ENCODE measurements at places on chromosomes 5 and 9.

DNA sequence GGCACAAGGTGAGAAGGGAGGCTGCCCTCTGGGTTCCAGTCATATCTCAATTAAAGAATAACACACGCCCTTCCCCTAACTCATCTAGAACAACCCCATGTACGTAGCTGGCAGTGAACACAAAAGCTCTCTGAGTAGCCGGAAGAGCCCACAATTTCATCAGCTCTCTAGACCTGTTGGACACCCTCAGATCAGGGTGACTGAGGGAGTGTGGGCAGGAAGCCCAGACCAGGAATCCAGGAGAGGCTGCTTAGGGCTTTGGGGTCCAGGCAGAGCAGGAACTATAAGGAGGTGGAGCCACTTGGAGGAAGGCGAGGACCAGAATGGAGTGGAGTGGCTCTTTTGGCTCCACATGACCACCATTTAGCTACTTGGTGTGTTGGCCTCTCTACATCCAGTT, 237.4 kb downstream of the NR3C1 start:
- DNase-seq, result no peak

DNA sequence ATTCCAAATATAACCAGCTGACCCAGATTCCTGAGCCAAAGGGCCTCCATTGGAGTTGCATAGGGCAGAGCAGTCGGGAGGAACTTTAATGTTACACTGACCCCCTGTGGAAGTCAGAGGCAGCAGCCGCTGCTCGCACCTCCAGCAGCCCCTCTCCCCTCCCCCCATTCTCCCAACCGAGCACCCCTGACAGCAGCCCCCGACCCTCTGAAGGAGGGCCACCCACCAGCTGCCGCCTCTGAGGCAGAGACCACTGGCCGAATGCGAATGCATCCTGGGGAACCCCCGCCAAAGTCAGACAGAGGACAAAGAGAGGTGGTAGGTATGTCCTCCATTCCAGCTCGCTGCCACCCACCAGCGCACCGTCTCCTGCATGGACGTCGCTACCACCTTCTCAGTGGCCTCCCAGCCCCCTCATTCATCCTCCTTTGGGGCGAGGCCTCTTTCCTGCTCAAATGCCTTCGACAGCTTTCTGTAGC, 231.0 kb downstream of the CDK5RAP2 start:
- peak; percentile 57 for DNase-seq

DNA sequence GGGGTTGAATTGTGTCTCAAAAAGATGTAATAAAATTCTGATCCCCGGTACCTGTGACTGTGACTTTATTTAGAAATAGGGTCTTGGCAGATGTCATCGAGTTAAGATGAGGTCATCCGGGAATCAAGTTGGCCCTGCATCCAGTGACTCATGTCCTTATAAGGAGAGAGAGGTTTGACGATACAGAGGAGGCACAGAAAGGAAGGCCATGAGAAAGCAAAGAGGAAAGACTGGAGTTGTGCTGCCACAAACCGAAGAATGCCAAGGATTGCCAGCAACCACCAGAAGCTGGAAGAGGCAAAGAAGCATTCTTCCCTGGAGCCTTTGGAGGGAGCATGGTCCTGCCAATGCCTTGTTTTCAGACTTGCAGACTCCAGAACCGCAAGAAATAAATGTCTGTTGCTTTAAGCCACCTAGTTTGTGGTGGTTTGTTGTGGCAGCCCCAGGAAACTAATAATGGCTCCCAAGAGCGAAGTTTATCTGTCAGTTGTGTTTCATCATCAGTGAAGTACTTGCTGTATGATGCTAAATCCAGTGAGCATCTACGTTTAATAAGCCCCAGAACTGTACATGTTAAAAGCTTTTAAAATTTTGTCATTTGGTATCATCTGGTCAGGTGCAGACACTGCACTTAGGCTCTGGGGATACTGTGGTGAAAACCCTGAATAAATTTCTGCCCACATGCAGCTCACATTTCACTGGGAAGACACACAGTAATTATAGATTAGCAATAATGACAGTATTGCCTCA, 114.8 kb downstream of the TLE4 start:
- DNase-seq, result no peak

DNA sequence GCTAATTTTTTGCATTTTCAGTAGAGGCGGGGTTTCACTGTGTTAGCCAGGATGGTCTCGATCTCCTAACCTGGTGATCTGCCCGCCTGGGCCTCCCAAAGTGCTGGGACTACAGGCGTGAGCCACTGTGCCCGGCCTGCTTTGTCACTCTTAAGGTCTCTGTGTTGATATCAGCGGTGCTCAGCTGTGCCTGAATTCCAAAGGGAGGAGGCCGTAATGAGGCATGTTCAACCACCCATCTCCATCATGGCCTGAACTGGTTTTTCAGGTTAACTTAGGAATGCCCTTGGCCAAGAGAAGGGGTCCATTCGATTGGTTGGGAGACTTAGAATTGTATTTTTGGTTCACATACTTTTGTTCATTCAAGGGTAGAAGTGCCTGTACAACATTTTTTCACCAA, 22.0 kb downstream of the HSD17B3 start:
- DNase-seq, result no peak

DNA sequence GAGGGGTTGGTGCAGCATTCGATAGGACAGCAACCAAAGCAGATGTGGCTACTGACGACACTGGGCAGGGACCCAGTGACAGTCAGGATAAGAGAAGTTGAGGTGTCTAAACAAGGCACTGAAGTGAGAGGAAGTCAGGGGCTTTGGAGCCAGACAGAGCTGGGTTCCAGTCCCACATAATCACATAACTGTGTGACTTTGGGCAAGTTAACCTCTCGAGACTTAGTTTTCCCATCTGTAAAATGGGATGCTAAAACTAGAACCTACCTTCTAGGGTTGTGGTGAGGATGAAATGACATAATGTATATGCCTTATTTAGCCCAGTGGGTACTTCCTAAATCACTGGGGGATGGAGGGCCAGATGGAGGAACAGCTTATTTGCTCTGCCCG, 3.1 kb downstream of the ANGPTL2 start:
- DNase-seq, result no peak

- peak; percentile 83 for DNase-seq
Observed at GRCh38 chr5:139696894-139697658, 48.9 kb downstream of the CXXC5 start.

DNA sequence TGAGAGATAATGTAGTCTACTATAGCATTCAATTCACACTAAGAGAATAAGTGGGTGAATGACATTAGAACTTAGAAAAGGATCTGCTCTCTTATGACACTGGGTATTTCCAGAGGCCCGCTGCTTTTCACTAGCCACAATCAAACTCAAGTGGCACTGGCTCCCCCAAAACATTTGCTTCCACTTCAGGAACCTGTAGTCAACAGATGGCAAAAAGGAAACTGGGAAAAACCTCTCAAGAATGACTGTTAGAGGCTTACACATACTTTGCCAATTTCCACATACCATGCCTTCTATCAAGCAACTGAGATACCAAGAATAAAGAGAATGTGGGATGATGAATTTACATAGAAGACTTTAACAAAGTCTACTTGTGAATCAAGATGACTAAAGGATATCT, 11.2 kb downstream of the POC5 start:
- no peak for DNase-seq

- DNase-seq, result peak; percentile 53
Observed at GRCh38 chr9:6977761-6978160, 220.0 kb downstream of the KDM4C start.

GRCh38 chr9:22165144-22165543, 156.0 kb upstream of the CDKN2B start:
- DNase-seq, result no peak

- DNase-seq, result no peak
Observed at GRCh38 chr5:34410411-34411139, 245.6 kb upstream of the RAI14 start.

GRCh38 chr5:143030349-143030748, 260.2 kb downstream of the ARHGAP26 start:
- DNase-seq, result no peak

- no peak for DNase-seq
Observed at GRCh38 chr9:130149654-130150286, 22.4 kb upstream of the NCS1 start.

GRCh38 chr5:178325679-178326373, 93.2 kb upstream of the PHYKPL start:
- no peak for DNase-seq

DNA sequence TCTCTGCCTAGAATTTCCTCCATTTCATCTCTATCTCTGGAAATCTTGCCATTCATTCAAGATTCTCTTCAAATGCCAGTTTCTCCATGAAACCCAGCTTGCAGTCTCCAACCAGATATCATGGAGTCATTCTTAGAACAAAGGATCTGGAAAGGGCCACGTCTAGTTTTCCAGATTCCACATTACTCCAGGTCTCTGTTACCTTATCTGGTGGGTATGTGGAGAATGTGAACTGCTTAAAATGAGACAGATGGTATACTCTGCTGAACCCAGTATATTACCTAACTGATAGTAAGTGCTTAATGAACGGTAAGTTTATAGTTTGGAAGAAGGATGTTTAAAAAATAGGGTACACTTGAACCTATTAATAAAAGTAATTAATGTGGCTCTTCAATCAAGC, 52.3 kb upstream of the ZSWIM6 start:
- no peak for DNase-seq

GRCh38 chr9:121748727-121749423, 97.4 kb downstream of the DAB2IP start:
- DNase-seq, result no peak

DNA sequence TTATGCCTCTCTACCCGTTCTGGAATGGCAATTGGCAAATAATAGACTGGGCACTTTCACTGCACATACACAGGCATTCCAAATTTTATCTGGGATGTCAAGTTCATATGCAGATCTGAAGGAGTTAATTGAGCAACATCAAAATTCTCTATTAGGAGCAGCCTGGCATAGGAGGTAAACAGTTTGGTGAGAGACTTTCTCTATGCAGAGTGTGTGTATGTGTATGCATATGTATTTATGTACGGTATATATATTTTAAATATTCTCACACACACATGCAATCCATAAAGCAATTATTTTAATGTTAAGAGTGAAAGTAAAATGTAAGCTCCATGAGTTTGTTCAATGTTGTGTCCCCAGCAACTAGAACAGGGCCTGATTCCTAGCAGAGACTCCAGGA, 517.8 kb downstream of the CTNND2 start:
- DNase-seq, result no peak

GRCh38 chr5:51397996-51398395, 14.7 kb downstream of the ISL1 start:
- no peak for DNase-seq

GRCh38 chr5:137367951-137368350, 131.2 kb downstream of the SPOCK1 start:
- DNase-seq, result no peak

DNA sequence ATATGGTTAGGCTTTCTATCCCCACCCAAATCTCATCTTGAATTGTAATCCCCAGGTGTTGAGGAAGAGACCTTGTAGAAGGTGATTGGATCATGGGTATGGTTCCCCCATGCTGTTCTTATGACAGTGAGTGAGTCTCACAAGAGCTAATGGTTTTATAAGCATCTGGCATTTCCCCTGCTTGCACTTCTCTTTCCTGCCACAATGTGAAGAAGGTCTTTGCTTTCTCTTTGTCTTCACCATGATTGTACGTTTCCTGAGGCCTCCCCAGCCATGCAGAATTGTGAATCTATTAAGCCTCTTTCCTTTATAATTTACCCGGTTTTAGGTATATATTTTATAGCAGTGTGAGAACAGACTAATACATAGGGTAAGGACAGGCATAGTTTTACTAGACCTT, 334.5 kb downstream of the TLR4 start:
- no peak for DNase-seq

GRCh38 chr9:96502539-96503373, 52.8 kb downstream of the HABP4 start:
- DNase-seq, result no peak

- DNase-seq, result no peak
Observed at GRCh38 chr5:35781181-35781790, 75.4 kb upstream of the IL7R start.

- peak; percentile 67 for DNase-seq
Observed at GRCh38 chr5:76716456-76717157, 681 bp downstream of the F2R start.

- DNase-seq, result peak; percentile 80
Observed at GRCh38 chr5:82312373-82312856, 34.3 kb upstream of the RPS23 start.

GRCh38 chr9:74025402-74025925, 471.7 kb upstream of the RORB start:
- no peak for DNase-seq

DNA sequence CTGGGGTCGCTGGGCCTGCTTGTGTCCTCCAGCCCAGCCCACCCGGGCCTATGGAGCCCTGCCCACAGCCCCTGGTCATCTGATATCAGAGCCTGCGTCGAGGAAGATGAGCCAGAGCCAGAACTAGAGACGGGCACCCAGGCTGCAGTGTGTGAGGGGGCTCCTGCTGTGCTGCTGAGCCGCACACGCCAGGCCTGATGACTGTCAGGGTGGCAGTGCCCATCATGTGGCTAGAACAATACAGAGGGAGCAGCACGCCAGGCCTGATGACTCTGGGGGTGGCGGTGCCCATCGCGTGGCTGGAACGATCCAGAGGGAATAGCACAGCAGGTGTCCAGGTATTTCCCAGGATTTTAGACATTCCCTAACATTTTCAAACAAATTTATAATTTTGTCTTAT, 9.2 kb upstream of the LRRC14B start:
- no peak for DNase-seq

- no peak for DNase-seq
Observed at GRCh38 chr5:15463231-15463980, 36.6 kb upstream of the FBXL7 start.

- no peak for DNase-seq
Observed at GRCh38 chr5:57262541-57262940, 88.7 kb downstream of the GPBP1 start.

DNA sequence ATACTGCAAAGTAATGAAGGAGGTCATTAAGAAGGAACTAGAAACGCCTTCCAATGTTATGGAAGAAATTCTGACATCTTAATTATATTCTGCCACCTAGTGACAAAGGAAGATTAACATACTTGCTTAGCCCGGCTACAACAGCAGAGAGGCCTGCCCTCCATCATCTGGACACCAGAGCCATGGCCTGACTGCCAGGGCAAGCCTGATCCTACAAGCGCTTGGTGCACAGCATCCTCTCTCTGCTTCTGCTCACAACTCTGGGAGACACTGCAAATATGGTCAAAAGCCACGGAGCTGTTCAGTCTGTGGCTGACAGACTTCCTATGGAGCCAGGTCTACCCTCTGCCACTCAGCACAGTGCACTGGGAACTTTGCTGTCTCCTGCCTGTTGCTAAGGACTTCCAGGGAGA, 87.3 kb upstream of the SLC44A1 start:
- DNase-seq, result peak; percentile 91

DNA sequence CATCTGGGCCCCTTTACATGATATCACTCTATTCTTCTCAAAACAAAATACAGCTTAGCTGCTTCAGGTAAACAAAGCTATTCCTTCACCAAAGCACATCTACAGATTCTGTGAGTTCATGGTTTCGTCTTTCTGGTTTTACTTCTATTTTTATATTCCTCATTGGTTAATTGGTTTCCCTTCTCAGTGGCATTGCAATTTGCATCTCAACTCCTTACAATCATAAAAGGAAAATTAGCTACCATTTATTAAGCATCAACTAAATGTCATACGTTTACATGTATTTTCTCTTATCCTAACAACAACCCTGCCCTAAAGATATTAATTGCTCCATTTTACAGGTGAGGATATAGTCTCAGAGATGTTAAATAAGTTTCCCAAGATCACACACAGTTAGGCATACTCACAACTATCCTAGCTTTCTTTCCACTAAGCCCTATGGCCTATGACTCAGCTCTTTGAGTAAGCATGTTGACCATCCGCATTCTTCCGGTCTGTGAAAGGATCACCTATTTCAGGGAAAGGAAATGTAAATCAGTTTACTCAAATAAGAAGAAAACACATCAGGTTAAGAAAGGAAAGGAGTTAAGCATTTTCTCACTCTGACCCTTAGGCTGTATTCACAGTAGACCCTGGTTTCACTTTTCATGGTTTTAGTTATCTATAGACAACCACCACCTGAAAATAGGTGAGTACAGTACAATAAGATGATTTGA, 146.1 kb downstream of the CAAP1 start:
- no peak for DNase-seq

All from hematopoietic multipotent progenitor cell treated with erythropoietin and hydrocortisone succinate and interleukin-3 and kit ligand, for 6 days (in vitro differentiated cells).